Endothelial cell of umbilical vein (primary cell): ENCODE measurements at places on chromosomes 3 and 15. TPM values are rescaled to one million over a fixed set of nuclear protein-coding genes. Genes with fewer than 3 reads are reported as not detected.

DNA sequence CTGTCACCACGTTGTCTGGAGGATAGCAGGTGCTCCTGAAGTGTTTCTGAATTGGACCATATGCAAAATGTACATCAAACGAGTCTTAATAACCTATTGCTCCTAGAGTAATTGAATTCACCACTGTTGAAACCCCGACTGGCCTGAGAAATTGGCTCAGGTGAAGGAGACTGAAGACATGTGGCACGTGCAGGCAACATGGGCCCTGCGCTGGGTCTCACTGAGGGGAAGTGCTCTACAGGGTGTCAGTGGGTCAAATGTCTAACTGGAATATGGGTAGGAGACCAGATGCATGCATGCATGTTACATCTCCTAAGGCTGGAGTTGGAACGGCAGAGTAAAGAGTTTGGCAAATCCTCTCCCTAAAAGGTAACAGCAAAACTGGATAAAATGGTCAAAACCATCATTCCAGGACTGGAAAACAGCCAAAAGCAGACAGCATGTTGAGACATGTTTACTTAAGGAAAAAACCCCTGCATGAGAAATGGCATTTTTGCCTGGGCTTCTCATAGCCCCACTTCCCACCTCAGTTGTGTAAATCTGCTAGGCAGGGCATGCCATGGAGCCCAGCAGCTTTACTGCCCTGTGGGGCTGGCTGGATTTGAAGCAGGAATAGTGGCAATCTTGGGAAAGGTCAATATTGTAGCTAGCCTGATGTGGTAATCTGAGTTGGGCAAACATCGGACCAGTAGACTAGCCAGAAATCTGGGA is 131.3 kb downstream of the TJP1 start:
- DNase-seq: no peak

DNA sequence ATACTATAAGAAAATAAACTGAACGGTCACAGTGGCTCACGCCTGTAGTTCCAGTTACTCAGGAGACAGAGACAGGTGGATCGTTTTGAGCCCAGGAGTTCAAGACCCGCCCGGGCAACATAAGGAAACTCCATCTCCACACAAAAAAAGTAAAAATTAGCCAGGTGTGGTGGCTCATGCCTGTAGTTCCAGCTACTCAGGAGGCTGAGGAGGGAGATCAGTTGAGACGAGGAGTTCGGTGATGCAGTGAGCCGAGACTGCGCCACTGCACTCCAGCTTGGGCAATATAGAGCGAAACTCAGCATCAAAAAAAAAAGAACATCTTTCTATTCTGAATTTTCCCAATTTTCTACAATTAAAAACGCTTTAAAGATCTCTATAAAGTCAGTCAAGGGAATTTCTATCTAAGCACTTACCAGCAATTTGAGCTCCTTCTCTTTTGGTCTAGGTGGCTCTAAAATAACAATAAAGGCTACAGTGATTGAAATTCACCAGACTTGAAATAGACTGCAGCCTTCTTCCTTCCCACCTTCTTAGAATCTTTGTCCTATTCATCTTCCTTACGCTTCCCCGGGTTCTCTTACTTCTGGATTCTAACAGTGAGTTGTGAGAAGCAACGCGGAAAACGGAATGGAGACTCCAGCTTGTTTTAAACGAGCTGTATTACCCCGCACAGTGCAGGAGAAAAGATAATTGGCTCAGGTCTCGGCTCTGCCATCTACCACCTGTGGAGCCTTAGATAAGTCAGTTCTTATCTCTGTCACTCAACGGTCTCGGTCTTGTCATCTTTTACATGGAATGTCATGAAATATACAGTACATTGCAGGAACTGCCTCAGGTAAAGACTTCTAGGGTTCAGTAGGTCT is 812 bp upstream of the SEC62 start:
- no peak for DNase-seq

GRCh38 chr15:101035611-101036010 is 116.5 kb downstream of the LRRK1 start:
- no peak for DNase-seq

DNA sequence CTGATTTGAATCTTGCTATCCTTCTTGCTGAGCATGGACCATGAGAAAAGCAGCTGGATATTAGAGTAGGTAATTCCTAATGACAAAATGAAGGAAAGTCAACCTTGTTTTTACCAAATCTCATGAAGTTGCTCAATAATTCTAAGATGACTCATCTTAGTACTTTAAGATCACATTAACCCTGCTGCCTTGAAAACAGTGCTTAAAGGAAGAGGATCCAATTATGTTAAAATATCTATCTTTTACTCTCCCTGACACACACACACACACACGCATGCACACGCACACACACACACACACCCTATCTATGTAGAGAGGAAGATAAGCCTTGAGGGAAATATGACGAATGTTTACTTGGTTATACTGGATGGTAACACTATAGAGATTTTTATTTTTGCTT is 16.0 kb upstream of the MYO1E start:
- peak; percentile 11 for DNase-seq

DNA sequence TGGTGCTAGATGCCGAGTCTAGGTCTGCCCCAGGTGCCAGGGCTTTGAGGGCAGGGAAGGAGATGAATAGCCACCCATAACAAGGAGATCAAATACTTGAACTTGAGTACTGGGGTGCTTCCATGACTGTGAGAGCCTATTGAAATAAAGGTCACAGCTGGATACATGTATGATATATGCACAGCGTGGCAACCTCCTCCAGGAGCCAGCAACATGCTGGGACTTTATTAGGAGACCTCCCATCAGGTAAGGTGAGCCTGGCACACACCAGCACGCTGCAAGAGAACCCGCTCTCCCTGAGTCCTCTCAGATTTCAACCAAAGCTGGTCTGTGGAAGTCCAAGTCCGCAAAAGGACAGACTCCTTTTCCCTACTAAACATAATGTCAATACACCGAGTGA is 10.5 kb upstream of the HES1 start:
- DNase-seq: no peak

DNA sequence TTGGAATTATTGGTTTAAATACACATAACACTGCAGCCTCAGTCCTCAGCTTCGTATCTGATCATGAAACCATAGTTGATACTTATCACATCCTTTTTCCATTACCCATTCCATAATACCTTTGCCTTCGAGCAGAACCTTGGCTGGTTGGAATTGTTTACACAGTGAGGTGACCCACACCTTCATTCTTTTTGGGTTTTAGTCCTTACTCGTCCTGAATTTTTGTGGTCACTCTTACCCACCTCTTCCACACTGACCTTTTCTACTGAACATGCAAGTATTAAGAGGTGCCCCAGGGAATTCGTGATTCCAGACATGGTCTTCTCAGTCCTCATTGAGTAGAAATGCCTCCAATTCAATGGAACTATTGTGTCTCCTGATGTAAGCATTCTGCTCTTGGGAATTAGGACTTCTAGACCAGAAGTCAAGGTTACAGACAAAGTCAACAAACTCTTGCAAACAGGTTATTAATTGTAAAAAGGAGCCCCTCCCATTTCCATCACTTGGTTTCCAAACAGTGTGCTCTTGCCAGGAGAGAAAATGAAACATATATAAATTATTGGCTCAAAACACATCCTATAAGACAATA is 37.7 kb downstream of the SCN11A start:
- no peak for DNase-seq

DNA sequence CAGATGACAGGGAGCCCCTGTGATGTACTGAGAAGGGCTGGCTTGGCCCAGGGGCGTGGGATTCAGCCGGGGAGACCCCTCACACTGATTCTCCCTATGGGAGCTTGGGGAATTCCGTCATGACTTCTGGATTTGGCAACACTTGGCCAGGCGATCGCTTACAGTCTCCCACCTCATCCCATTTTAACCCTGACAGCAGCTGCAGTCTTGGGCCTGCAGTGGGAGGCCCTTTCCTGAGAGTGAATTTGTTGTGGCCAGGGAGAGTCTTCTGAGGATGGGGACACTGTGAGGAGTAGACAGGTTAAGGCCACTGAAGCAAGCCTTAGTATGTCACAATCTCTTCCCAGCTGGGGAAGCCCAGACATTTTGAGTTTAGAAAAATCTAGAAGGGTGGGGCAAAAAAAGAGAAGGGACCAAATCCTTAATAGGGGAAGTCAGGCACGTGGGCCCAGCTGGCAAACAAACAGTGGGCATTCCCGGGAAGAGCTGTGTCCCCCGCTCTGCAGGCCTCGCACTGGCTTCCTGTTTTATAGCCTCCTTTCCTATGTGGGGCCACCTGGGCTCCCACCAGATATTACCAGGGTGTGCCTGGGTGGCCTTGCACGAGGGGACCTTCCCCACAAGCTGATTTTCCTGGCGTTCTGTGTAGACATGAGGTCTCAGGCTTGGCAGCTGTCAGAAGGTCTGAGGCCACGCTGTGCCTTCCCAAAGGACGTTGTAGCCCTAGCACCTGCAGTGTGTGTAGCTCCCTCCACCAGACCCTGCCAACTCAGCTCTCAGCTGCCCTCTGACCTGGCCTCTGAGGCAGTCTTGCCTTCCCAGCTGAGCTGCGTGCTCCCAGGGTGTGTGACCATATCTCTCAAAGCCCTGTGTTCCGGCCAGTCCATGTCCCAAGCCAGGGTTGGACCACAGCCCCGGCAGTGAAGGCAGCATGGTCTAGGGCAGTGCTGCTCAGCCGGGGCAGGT is 64.5 kb downstream of the FEM1B start:
- DNase-seq: no peak

GRCh38 chr3:157631478-157631877 is 128.3 kb upstream of the VEPH1 start:
- no peak for DNase-seq

- DNase-seq: no peak
Measured at GRCh38 chr3:178907081-178907480, 164.5 kb downstream of the ZMAT3 start.

DNA sequence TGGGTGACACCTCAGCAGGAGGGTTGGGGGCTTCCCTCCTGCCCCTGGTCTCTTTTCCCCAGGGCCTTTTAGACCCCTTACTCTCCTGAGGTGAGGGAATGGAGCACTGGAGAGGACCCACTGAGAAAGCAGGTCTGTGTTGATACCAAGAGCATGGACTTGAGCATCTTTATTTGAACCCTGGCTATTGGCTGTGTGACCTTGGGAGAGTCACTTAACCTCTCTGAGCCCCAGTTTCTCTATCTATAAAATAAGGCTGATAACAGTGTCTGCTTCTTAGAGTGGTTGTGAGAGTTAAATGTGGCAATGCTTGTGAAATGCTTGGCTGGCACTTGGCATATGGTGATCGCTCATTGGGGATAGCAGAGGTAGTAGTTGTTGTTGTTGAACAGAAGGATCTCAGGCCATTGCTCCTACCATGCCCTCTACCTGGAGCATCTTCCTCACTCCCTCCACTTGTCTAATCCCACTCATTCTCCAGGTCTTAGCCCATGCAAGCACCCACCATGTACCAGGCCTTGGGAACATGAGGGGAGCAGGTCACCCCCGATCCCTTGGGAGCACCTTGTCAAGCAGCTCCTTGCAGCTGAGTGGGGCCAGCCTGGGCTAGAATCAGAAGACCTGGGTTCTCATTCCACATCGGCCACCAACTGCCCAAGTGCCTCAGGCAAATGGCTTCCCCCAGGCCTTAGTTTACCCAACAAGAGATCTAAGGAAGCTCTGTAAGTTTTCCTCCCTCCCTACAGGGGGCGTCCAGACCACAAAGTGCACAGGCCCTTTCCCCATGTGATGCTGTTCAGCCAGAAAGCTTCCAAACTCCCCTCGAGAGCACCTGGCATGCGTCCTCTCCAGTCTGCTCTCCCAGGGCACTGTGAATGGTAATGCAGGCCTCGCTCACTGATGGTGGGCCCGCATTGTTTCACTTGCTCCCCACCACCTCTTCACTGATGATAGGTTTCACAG is 96.7 kb downstream of the LSM3 start:
- peak; percentile 11 for DNase-seq

DNA sequence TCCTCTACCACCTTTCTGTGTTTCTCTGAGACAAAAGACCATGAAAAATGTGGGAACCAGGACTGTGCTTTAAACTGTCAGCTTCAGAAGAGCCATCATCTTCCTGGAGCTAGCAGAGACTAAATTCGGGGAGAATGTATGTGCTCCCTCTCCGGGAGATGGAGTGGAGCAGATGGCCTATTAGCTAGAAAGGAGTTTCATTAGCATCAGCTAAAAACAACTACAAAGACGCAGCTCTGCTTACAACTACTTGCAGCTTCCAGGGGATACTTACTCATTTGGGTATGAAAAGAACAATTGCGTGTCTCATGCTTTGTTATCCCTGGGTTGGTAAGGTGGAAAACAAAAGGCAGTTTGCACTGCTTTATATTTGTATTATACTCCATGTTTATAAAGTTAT is 159.6 kb downstream of the MFSD1 start:
- no peak for DNase-seq

The SLCO2A1 gene
- polyA plus RNA-seq: 11.9 and 13.2 TPM in 2 replicates

The EXD1 gene
- polyA plus RNA-seq: not detected in 2 replicates

The HIGD2B gene
- not detected in 2 replicates for polyA plus RNA-seq

The WWTR1 gene
- polyA plus RNA-seq: 341 and 347 TPM in 2 replicates

The REC114 gene
- not detected in 2 replicates for polyA plus RNA-seq

The CLDN1 gene
- 0.16 and 0.32 TPM in 2 replicates for polyA plus RNA-seq

The BNC1 gene
- polyA plus RNA-seq: 3.9 TPM in 2 replicates

The FSIP1 gene
- 0.11 and 0.23 TPM in 2 replicates for polyA plus RNA-seq

The SEC62 gene
- 90.7 and 101 TPM in 2 replicates for polyA plus RNA-seq

The FAM81A gene
- polyA plus RNA-seq: 0.28 TPM in 1 of 2 replicates, not detected in the other

The DNASE1L3 gene
- polyA plus RNA-seq: 1.2 and 1.3 TPM in 2 replicates

The BDH1 gene
- polyA plus RNA-seq: 5.3 and 6.9 TPM in 2 replicates
